Activated gamma-delta T cell (primary cell): ENCODE measurements at places on chromosomes 13 and 19.

DNA sequence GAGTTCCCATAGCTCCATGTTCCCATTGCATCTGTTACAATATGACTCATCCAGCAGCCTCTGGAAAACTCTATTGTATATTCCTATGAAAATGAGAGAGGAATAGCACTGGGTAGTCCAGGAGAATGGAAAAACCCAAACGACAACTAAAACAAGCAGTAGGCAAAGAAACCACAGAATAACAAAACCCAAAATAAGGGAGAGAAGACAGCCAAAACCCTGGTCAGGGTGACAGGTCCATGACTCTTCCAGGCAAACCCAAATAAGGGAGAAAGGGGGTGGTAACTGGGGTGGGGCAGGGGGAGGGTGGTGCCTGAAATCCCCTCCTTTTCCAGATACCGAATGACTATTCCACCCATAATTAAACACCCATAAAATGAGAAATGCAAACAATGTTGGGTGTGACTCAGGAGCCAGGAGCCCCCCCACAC, 4.0 kb upstream of the ZNF8 start:
- DNase-seq, result no peak

- no peak for DNase-seq
These were observed 572 bp downstream of the UCHL3 start for GRCh38 chr13:75550159-75550567.

DNA sequence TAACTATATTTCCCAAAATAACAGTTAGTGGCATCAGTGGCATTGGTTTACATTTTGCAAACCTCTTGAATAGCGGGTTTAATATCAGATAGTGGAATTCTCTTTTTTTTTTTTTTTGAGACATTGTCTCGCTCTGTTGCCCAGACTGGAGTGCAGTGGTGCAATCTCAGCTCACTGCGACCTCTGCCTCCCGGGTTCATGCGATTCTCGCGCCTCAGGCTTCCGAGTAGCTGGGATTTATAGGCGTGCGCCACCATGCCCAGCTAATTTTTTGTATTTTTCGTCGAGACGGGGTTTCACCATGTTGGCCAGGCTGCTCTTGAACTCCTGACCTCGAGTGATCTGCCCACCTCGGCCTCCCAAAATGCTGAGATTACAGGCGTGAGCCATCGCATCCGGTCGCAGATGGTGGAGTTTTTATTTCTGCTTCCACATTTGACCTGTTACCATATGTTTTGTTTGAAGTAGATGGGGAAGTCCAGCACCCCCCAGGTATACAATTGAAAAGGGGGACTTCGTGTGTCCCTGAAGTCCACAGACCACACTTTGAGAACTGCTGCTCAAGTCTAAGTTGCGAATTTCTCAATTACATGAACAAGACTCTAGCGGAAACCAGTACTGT, 40.5 kb upstream of the XPO4 start:
- no peak for DNase-seq

DNA sequence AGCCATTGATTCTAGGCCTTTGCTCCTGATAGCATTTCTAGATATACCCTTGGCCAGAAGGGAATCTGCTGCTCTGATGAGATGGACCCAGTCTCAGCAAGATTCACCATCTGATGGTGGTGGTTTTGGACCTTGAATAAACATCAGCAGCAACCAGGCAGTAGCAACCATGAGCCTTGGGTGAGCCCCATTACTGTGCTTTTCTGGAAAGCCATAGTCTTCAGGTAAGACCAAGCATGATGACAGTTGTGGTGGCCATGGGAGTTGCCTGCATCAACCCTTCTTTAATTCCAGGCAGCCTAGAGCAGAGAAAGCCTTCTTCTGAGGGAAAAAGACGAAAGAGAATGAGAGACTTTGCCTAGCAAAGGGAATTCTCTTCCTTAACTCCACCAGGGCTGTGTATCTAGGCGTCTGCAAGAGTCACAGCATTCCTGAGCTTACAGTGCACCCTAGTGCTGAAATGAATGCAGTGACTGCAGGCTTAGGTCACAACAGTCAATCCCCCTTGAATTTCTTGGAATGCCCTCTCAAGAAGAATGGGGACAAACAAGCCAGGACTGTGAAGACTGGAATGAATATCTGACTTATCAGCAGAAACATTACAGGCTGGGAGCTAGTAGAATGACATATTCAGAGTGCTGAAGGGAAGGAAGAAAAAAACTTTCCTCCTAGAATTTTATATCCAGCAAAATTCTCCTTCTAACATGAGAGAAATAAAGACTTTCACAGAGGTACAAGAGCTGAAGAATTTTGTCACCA, 942.4 kb upstream of the PCDH20 start:
- no peak for DNase-seq

GRCh38 chr19:45440873-45441654, 17.3 kb upstream of the ERCC1 start:
- DNase-seq, result no peak

DNA sequence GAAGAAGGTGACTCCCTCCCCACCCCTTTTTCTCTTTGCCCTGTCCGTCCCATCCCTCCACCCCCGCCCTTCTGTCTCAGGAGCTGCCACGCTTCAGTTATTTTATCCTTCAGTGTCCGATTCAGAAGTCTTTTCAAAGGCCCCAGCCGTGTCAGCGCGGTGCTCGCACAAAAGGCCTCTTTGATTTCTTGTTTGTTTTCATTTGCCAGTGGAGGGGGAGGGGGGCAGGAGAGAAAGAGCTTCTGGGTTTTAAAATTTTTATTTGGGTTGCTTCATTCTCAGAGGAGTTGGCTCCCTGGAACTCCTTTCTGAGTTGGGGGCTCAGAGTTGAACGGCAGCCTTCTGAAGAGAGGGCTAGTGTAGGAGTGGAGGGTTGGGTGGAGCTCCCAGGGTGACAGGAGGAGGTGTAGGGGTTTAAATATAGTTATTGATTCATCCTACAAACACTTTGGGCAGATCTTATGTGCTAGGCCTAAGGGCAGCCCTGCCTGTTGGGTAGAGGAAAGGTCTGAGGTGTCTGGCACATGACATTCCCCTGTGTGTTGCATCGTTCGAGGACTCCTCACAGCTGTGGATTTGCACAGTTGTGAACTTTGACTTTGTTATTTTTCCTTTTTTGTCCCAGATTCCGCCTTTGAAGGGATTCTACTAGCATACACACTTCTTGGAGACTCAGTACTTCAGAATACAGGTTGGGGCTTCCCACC, 36.8 kb downstream of the NFIX start:
- no peak for DNase-seq

DNA sequence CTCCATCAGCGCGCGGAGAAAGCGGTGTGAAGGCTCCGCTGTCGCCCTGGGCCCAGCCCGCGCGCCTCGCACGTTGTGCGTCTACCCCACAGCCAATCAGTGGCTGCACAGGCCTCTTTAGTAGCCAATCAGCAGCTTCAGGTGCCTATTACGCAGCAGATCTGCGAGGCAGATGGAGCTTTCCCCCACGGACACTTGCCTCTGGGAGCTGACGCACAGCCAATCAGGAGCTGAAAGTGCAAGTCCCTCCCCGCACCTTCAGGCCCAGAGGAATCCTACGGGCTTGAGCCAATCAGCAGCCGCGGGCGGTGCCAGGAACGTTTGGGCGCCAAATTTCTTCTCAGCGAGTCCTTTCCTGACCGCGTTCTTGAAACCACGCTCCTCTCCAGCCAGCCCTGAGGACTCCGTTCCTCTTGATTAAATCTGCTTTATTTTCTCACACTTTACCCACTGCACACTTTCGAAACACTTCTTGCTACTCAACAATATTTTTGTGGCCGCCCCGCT, 39.9 kb downstream of the SIGLEC7 start:
- no peak for DNase-seq

- DNase-seq, result no peak
These were observed 17.9 kb downstream of the COG3 start for GRCh38 chr13:45482571-45483173.

DNA sequence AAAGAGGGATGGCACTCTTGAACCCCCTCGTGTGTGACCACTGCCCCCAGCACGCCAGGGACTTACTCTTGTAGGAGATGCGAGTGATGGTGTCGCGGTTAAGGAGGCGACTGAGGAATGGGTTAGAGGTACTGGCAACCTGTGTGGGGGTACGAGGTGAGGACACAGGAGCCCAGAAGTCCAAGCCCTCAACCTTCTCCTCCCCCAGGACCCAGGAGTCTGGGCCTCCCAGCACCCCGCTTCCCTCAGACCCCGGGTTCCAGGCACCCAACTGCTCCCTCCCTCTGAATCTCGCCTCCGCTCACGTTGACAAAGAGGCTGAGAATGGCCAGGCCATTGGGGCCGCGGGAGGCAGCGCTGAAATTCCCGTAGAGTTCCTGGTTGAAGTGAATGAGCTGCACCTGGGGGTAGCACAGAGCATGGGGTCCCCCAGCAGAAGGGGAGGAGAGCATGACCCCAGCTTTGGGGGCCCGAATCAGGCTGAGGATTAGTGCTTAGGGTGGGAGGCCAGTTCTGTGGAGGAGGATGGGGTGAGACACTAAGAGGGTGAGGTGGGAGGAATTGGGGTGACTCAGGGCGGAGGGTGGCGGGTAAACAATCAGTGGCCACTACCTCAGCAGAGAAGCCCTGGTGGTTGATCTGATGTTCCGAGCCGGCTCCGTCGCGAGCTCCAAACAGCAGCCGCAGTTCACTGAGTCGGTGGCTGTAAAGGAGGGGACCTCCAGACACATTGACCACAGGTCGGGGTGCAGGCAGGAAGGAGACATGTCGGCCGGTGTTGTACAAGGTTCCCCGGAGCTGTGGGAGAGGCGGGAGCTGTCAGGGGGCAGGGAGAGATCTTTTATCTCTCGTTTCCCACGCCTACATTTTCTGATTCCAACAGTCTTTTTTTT, 2.5 kb upstream of the DBP start:
- DNase-seq, result no peak

DNA sequence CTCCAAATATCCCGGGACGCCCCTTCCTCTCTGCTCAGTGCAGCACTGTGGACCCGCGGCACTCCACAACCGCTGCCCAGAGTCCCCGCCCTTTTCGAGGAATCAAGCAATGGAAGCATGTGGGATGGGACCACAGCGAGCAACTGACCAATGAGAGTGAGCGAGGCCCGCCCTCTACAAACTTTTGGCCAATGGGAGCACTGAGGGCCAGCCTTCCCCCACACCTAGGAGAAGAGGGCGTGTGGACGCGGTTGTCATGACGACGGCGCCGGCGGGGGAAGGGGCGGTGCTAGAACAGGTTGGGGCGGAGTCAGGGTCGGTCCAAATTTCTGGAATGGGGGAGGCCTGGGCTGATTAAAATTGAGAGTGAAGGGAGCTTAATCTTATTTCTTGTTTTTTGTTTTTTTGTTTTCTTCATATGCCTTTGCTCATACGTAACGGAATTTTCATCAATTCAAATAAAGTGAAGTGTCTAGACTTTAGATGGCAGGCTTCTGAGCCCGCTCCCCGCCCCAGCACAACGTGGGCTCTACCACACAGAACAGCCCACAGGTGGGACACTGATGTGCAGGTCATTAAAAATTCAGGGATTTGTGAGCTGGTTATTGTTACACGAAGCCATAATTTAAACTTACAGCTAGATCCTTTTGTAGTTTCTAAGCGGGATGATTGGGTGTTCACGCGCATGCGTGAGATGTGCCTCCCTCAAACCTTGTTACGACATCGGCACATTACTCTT, at the start of gene DNAAF3:
Gene DNAAF3 (minus strand): TSS at position 84 of the 739 bp plus-strand sequence. CDS start 200 bp downstream, outside the sequence.
- DNase-seq, result peak; percentile 29

DNA sequence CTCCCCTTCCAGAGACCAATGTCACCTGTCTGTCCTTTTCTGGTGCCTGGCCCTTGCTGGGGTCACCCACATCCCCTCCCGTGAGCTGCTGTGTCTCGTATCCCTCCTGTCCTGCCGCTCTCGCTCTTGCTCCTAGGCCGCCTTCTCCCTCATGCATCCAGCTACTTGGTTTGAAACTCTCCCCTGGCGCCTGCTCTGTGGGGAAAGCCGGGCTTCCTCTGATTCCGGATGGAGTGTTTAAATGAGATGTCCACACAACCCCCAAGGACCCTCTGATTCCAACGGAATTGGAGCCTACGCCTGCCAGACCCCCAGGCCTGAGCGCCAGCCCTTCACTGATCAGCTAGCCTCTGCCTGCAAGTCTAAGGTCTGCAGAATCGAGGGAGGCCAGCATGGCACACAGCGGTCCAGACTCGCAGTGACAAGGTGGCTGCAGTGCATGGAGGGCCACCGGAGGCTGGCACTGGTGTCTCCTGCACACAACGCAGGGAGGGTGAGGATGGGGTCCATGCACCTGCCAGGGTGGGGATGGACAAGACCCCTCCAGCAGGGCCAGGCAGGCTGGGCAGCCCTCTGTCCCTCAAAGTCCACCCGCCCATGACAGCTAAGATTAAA, 47.2 kb downstream of the RFX2 start:
- no peak for DNase-seq

DNA sequence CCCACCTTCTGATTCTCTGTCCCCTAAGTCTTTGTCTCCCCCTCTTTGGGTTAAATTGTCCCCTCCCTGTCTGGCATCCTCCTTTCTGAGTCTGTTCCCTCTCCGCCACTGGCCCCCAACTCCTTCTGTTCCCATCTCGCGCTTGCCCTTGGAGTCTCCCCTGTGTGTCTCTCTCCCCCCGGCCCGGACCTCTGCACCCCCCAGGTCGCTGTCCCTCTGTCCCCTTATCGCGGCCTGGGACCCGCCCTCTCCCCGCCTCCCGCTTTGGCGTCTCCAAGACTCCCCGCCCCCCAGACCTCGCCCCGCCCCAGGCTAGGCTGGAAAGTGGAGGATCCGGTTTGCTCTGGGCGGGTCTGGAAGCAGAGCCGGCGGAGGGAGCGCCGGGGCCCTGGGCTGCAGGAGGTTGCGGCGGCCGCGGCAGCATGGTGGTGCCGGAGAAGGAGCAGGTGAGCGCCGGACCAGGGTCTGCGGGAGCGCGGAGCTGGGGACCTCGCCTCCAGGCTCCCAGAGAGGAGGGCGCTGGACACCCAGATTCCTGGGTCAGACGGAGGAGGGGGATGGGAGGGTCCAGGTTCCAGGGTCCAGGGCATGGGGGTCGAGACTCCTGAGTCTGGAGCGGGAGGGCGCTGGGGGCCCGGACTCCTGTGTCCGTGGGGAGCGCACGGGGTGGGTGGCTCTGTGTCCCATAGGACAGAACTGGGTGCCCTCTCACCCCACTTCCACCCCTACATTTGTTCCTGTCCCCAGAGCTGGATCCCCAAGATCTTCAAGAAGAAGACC, at the start of gene TRPM4:
Gene TRPM4 (plus strand): TSS at position 348 of the 780 bp plus-strand sequence. CDS start 75 bp downstream, at position 423.
- DNase-seq, result no peak

DNA sequence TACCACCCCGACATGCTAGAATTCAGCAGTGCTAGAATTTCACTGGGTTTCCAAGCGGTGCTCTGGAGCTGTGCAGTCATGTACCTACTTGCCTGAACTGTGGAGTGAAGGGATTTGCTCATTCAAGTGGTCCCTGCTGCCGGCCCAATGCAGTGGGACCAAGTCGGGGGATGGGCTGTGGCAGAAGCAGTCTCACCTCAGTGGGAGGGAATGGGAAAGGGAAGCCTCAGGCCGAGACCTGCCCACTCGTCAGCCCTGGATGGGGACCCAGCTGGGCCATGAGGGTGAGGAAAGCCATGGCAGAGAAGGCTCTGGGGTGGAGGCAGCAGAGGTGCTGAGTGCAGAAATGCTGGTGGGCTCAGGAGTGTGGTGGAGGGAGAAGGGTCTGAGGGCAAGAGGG, 14.9 kb downstream of the KLHL26 start:
- no peak for DNase-seq

DNA sequence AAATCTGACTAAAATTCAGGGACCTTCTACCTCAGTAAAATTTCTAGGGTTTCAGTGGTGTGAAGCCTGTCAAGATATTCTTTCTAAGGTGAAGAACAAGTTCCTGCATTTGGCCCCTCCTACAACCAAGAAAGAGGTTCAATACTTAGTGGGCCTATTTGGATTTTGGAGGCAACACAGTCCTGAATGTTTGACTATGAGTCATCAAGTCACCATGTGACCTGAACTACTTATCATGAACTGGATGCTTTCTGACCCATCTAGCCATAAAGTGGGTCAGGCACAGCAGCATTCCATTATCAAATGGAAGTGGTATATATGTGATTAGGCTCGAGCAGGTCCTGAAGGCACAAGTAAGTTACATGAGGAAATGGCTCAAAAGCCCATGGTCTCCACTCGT, 163.0 kb upstream of the IRS2 start:
- no peak for DNase-seq
